ENCODE measurements at places on chromosomes 12 and 14.

DNA sequence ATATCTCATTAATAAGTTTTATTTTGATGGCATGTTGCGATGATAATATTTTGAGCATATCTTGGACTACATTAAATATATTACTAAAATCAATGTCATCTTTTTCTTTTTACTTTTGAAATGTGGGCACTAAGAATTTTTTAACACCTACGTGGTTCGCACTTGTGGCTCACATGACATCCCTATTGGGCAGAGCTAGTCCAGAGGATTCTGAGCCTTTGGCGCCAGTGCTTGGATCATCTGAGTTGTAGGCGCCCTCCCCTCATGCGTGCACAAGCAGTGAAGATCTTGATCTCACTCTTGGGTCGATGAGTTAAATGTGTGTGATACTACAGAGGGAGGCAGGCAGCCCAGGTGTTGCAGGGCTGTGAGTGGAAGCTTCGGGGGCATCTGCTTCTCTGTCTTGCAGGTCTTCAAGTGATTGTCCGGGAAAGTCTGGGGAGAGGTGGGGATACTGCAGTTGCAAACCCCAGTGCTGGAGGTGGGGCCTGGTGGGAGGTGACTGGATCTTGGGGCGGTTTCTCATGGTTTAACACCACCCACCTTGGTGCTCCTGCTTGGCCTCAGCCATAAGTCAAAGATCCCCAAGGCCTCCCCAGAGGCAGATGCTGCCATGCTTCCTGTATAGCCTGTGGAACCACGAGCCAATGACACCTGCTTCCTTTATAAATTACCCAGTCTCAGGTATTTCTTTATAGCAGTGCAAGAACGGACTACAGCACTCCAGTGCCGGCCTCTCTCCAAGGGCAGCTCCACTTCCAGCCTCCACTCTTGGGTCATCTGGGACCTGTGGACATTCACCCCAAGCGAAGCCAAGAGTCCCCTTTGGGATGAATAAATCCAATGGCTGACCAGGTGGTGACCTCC is 46.1 kb upstream of the PPP2R5C start:
- no peak for DNase-seq

GRCh38 chr12:67441736-67442346 is 172.7 kb downstream of the CAND1 start:
- peak; percentile 50 for DNase-seq

DNA sequence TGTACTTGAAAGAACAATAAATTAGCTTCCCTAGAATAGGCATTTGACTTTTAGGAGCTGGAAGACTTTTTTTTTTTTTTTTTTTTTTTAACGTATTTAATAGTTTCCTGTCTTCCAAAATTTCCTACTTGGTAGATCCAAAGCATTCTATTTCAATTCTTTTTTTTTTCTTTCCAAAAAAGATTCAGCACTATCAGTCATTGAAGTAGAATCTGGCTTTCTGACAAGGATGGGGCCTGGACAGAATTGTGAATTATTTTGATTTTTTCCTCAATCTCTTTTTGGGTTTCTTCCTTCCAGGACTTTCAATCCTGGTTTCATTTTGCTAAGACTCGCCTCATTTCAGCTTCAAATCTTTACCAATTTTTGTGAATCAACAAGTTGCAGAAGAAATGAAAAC is 21.2 kb downstream of the GNG2 start:
- no peak for DNase-seq

DNA sequence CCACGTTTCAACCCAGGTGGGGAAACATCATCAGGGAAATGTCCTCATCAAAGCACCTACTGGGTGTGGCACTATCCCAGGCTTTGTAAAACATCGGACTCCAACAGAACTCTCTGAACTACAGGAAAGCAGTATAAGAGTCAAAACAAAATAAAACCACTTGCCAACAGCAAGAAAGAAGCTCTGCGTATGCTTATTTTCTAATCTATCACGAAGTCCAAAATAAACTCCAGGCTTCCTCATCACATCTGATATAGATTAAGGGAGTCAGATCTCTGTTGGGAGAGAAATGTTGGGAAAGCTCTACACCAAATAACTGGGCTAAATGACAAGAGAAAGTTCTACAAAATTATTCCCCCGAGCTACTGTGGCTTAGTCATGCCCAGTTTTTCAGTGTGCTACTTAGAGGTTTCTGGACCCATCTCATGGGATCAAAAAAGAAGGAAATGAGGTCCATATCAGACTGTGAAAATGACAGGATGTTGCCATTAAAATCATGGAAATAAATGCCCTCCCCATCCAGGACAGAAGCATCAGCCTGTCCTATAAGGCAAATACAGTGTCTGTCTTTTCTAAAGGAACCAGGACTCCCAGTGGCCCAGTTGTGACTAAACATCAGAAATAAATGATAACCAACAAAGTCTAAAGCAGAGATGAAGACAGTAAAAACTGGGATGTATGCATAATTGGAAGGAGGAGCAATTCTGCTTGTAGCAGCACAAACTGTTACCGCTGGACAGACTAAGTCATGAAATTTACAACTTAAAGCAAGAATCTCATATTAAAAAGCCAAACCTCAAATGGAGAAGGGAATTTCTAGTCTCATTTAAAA is 149.5 kb downstream of the STXBP6 start:
- DNase-seq, result no peak

DNA sequence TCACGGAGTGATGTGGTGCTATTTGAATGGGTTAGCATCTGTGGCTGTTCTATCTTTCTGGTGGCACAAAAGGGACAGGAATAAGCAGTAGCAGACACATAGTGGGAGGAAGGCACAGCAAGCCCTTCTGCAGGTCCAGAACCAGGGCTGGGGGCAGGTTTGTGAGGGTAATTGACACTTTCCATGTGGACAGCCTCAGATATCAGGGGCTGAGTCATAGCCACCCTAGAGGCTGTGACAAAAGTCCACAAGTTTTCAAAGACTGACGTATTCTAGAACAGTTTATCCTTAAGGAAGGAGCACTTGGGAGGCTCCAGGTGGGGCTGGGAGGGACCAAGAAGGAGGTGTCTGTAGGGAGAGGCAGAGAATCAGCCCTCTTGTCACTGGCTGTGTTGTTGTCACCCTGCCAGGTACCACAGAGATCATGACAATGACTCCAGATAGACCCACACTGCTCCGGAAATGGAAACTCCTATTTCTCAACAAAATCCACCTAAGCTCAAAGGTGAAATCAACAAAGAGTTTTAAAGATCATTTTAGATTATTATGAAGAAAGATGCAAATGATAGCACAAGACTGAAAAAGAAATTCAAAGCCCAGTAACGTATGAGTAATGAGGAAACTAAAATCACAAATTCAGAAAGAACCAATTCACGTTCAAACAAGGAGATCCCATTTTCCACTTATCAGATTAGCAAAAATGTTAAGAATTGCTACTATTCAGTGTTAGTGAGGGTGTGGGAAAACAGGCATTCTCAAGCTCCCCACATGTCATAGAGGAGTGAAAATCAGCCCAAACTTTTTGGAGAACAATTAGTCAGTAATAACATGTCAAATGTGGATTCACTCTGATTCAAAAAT is 48.3 kb downstream of the NFKBIA start:
- no peak for DNase-seq

DNA sequence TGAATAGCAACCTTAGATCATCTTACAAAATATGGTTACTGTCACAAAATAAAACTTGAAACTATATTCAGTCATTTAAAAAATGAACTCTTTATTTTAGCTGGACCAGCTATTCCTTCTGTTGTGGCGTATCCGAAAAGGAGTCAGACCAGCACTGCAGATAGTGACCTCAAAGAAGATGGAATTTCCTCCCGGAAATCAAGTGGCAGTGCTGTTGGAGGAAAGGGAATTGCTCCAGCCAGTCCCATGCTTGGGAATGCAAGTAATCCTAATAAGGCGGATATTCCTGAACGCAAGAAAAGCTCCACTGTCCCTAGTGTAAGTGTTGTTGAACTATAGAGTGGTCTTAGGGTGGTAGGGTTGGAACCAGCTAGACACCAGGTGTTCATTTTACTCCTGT is 47.7 kb downstream of the CKB start:
- no peak for DNase-seq

DNA sequence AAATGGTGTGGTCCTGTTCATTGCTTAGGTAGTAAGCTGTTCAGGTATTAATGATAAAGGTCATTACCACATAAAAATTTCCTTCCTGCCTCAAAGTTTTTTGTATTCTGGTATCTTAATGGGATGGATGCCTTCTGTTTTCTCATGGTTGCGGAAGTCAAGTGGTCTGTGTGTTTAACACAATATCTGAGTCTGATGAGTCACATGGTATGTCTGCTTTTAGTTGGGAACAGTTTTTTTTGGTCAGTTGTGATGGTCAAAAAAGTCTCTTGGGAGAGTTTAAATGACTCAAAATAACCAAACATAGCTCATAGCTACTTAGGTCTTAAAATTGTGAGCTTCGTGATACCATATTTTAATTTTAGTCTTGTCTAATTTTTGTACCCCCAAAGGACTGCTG is 40.7 kb downstream of the STK38L start:
- no peak for DNase-seq

GRCh38 chr14:39113685-39114072 is 444 bp upstream of the GEMIN2 start:
- no peak for DNase-seq

DNA sequence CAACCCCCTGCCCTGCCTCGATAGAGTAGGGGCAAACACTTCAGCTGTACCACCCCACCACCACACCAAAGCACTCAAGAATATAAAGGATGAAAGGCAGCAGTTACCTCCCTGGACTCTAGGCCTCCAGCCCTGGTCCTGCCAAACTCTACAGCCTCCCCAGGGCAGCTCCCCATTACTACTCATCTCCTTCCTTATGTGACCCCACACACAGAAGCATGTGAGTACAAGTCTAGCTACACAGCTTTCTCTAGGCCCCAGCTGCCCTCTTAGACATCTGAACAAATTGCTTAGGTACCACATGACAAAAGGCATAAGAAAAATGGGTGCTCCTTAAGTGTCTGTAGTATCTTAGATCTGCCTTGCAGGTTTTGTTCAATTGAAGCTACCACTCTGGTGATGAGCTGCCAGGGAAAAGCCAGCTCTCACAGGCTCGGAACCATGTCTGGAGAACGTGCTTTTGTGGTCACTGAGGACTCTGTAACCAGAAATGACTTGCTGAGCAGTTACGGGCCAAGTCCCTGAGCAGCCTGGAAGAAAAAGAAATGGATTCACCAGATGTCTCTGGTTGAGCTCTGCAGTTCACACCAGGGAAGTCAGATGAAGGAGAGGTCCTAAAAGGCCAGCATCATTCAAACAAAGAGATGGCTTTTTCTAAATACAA is 32.8 kb downstream of the FMNL3 start:
- no peak for DNase-seq

DNA sequence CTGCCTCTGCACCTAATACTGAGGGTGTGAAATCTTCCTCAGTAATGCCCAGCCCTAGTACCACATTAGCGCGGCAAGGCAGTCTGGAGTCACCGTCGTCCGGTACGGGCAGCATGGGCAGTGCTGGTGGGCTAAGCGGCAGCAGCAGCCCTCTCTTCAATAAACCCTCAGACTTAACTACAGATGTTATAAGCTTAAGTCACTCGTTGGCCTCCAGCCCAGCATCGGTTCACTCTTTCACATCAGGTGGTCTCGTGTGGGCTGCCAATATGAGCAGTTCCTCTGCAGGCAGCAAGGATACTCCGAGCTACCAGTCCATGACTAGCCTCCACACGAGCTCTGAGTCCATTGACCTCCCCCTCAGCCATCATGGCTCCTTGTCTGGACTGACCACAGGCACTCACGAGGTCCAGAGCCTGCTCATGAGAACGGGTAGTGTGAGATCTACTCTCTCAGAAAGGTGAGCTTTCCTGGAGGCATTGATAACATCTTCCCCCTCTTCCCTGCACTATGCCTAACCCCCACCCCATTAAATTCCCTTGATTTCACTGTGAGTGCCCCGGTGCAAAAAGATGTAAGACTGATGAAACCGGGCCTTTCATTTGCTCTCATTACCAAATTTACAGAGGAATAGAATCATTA is 291.4 kb downstream of the NAV3 start:
- no peak for DNase-seq

GRCh38 chr14:94904636-94905035 is 134.7 kb upstream of the GSC start:
- DNase-seq, result no peak

DNA sequence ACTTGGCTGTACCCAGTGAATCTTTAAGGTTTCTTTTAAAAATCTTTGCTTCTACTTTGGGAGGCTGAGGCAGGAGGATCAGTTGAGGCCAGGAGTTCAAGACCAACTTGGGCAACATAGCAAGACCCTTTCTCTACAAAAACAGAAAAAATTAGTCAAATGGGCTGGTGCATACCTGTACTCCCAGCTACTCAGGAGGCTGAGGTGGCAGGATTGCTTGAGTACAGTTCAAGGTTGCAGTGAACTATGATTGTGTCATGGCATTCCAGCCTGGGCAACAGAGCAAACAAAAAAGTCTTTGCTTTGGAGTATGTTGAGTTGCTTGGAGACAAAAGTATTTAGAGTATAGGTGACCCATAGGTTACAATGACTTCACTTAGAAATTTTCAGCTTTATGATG is 6.2 kb upstream of the DDX55 start:
- no peak for DNase-seq

DNA sequence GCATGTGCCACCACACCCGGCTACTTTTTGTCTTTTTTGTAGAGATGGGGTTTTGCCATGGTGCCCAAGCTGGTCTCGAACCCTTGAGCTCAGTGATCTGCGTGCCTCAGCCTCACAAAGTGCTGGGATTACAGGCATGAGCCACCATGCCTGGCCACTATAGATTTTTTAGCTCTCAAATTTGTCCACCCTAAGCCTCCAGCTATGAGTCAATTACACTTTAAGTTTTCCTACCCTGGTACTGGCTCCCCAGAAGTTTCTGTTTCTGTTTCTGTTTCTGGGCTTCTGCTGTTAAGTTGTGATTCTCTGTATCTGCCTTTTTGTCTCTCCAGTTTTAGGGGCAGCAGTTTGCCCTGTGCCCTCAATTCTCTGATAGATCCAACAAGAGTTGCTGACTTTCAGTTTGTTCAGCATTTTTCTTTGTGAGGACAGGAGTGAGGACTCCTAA is 4.4 kb upstream of the TINF2 start:
- peak; percentile 37 for DNase-seq

DNA sequence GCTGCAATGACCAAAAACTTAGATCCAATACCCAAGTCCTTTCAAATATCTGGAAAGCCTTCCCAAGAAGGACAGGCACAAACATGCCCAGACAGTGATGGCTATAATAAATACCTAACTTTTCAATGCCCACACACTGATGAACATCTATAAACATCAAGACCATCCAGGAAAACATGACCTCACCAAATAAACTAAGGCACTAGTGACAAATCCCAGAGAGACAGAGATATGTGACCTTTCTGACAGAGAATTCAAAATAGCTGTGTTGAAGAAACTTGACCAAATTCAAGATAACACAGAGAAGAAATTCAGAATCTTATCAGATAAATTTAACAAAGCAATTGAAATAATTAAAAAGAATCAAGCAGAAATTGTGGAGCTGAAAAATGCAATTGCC is 38.7 kb upstream of the INSM2 start:
- DNase-seq, result no peak

GRCh38 chr12:110813756-110814155 is 33.0 kb upstream of the CCDC63 start:
- no peak for DNase-seq

Measured in central memory CD4-positive, alpha-beta T cell (primary cell).